ENCODE measurements at places on chromosomes 1 and 21.

DNA sequence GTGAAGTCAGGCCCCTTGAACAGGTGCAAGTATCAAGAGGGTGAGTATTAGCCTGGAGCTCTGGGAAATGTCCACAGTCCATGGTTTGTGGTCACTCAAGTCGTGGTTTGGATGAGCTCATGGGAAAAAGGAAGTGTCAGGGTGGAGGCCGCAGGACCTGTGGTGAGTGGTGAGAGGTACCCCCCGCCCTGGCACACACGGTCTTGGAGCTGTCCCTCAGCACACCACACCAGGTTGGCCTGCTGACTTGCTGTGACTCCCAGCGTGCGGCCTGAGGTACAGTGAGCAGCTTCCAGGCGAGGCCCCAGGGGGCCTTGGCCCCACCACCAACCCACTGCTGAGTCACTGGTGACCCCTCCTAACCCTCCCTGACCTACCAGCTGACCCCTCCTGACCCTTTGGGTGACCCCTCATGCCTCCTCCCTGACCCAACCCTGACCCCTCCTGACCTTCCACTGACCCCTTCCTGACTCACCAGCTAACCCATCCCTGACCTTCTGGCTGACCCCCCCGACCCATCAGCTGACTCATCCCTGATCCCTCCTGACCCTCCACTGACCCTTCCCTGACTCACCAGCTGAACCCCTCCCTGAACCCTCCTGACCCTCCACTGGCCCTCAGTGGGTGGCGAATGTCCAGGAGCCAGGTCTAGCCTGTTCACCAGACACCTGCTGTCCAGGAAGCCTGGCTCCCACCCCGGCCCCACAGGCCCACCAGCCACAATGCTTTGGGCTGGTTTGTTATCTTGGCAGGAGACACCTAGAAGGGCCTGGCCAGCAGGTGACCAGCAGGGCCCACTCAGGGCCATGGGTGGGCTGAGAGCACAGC, 34.8 kb upstream of the RNF187 start:
- DNase-seq: no peak

- peak; percentile 84 for DNase-seq
These were observed 93.8 kb downstream of the LAMC2 start for GRCh38 chr1:183279835-183280234.

DNA sequence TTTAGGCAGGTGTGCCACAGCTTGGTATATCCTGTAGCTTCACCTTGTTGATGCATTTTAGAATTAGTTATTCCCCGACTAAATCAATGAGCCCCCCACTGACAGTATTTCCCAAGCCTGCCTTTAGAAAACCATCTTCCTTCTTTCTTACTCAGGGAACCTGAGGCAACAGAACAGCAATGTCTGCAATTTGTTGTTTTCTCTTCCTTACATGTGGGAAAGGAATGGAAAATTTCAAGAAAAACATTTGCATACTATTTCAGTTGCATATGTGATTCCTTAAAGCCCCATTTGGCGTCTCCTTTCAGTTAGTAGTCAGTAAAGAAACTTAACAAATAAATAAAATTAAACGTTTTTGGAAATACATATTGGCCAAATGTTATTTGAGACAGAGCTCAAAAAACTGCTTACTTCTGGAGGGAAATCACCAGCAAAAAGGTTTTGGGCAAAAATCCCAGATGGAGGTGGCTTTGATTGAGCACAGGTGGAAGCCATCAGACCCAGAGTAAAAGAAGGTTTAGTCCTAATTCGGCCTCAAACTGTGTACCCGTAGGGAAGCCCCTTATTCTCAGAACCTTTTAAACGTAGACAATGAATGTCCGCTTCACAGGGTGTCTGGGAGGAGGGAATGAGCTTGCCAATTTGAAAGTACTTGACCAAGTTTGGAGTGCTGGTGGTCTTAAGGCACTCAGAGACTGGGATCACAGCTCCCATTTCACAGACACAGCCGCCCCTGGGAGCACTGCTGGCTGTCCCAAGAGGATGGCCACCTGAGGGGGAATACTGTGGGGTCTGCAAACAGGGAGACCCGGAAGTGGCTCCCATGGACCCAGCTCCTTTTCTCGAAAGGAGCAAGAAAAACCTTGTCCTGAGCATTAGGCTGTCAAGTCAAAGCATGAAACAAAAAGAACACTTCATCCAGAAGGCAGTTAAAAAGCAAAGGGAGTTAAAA, 9.4 kb downstream of the LHX4 start:
- DNase-seq: no peak

DNA sequence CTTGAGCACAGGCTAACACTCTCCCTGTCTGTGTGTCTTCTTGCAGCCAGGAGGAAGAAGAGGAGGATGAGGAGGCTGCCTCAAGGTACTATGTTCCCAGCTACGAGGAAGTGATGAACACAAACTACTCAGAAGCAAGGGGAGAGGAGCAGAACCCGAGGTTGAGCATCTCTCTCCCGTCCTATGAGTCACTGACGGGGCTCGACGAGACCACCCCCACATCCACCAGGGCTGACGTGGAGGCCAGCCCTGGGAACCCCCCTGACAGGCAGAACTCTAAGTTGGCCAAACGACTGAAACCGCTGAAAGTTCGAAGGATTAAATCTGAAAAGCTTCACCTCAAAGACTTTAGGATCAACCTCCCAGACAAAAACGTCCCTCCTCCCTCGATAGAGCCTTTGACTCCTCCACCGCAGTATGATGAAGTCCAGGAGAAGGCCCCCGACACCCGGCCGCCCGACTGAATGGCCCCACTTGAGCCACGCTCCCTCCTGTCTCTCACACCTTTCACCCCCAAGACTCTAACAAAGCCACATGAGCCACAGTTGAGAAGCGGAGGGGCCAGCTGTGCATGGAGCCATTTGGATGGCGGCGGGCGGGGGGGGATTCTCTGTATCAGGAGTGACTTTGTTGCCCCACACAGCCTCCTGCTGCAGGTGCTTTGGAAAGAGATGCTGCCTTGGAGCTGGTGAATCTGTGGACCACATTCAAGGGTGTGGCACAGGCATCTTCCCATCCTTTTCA, 27.6 kb upstream of the FHAD1 start:
- DNase-seq: no peak

- DNase-seq: no peak
These were observed 385.9 kb downstream of the GPATCH2 start for GRCh38 chr1:217244971-217245370.

- no peak for DNase-seq
These were observed 17.9 kb upstream of the APP start for GRCh38 chr21:26188422-26188821.

- DNase-seq: no peak
These were observed 22.2 kb downstream of the SLC26A9 start for GRCh38 chr1:205920861-205921569.

DNA sequence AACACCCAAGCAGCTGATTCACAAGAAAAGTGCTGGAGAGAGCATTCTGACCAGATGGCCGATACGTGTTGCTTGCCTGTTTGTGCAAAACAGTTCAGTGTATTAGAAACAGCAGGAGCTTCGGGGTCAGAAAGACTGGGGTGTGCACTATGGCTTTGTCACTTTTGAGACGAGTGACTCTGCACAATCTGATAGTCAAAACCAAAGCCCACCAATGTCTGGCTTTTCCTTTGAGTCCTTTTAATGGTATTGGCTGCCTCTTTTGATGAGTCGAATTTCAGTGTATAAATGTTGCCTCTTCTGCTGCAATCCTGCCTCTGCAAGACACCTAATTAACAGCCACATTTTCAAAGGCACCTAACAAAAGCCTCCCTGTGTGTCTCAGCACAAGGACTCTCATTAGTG, 444.6 kb downstream of the AJAP1 start:
- DNase-seq: no peak

GRCh38 chr1:1236176-1236763, 4.2 kb downstream of the B3GALT6 start:
- DNase-seq: no peak

GRCh38 chr1:200909757-200910239, 15.1 kb downstream of the INAVA start:
- no peak for DNase-seq

DNA sequence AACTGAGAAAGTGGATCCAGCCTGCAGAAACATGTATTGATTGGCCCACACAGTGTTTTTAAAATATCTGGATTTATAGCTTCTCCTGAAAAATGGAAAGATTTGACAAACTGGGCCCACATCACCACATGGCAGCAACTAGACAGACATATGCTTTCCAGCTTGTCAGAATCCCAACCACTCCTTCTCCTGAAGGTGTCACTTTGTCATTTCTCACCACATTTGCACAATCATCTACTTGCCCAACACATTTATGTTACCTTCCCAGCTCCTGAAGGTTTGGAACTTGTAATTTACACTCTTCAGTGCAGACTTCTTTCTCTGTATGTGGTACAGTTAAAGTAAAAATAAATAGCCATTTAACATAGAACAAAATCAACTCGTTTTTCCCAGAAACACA, 126.1 kb upstream of the KIAA1614 start:
- DNase-seq: no peak

GRCh38 chr1:109671067-109671466, 3.2 kb downstream of the GSTM2 start:
- no peak for DNase-seq

GRCh38 chr1:101136739-101137138, 100.1 kb upstream of the S1PR1 start:
- DNase-seq: no peak

- no peak for DNase-seq
These were observed 29.7 kb downstream of the SSBP3 start for GRCh38 chr1:54376430-54377039.

DNA sequence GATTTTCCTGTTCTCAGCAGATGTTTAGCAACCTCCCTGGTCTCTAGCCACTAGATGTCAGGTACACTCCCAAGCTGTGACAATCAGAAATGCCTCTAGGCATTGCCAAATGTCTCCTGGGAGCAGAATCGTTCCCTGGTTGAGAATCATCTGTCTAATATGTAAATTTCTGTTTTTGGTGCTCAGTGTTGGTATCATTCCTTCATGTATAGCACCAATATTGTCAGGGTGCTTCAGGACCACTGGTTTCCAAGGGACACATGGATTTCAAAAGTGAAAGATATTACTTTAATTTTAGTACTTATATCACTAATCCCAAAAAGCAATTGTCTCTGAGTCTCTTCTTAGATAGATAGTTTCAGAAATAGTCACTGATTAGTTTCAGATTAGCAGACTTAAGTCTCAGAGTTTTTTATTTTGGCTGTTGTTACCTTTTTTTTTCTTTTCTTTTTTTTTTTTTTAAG, 160.1 kb downstream of the PTPRC start:
- no peak for DNase-seq

DNA sequence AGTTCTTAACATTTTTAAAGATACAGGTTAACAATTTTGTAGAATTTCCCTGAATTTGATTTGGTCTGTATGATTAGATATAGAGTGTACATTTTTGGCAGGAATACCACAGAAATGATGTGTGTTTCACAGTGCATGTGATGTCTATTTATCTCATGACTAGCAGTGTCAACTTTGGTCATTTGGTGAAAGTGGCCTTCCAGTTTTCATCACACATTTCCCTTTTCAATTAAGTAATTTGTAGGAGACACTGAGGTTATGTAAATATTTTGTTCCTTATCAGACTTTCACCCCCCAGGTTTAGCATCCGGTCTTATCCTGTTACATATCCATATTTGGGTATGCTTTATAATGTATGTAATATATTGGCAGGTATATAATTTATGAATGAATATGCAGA, 41.8 kb downstream of the MAP3K7CL start:
- DNase-seq: no peak

DNA sequence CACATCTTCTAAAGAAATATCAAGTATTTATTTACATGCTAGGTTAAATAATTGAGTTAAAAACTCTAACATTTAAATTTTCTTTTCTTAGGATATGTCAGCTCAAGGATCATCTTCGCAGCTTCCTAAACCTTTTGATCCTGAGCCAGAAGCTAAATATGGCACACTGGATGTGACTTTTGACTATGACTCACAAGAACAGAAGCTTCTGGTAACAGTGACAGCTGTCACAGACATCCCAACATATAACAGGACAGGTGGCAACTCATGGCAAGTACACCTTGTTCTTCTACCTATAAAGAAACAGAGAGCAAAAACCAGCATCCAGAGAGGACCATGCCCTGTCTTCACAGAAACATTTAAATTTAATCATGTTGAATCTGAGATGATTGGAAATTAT, 132.7 kb upstream of the SERTAD4 start:
- no peak for DNase-seq

- no peak for DNase-seq
These were observed 37.5 kb downstream of the EDN2 start for GRCh38 chr1:41446851-41447610.

Data from HS-5 (cell line).